ENCODE measurements at places on chromosomes 2 and 18.

- DNase-seq, result no peak
Measured at GRCh38 chr2:230184727-230185578, 34.8 kb downstream of the SP110 start.

GRCh38 chr2:60536746-60537145 is 16.7 kb downstream of the BCL11A start:
- DNase-seq, result no peak

GRCh38 chr18:23320709-23321236 is 132.3 kb upstream of the RIOK3 start:
- no peak for DNase-seq

- DNase-seq, result peak; percentile 40
Measured at GRCh38 chr18:69401226-69401971, 711 bp downstream of the DOK6 start.

GRCh38 chr2:26269571-26270158 is 24.9 kb downstream of the HADHB start:
- DNase-seq, result no peak

- DNase-seq, result no peak
Measured at GRCh38 chr2:15666861-15667808, 75.5 kb downstream of the DDX1 start.
